ENCODE measurements at places on chromosomes 2 and 18.
A peak's percentile ranks its signal among the peaks of the same experiment; 100 is the strongest.

GRCh38 chr18:55811925-55812324 lies 223.9 kb upstream of the TCF4 start:
- no peak for DNase-seq

GRCh38 chr18:55444536-55444935 lies 143.5 kb downstream of the TCF4 start:
- no peak for DNase-seq

- no peak for DNase-seq
Measured at GRCh38 chr2:52084759-52085158, 1052.8 kb upstream of the NRXN1 start.

DNA sequence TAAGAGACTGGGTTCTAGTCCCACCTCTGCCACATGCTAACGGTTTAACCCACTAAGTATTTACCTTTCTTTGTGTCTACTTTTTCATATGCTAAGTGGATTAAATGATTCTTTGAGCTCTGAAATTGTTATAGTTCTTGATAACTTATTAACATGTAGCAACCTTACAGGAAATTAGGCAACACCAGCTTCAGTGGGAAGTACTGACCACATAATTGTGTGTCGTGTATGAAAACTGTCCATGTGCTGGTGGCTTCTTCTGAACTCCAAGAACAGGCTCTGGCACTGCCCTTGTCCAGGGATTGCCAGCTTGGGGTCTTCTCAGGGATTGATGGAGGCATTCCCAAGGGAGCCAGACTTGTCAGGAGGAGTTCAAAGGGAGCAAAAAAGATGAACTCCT lies 427.7 kb downstream of the TGIF1 start:
- DNase-seq: peak; percentile 15

- DNase-seq: no peak
Measured at GRCh38 chr2:240648650-240649275, 23.5 kb downstream of the GPR35 start.

DNA sequence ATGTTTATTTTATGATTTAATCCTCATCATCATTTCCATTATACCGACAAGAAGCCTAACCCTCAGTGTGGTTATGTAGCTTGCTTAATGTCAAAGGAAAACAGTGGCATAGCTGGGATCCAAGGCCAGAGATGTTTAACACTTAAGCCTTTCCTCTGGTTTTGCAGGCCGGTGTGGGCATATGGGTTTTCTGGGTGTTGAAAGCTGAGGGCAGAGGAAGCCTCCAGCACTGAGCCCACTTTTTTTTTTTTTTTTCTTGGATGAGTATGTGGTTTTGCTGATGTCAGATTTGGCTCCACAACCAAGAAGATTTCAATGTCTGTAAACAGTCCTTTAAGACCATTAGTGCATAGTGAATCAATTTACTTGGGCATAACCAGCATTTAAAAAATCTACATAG lies 41.3 kb downstream of the LHCGR start:
- DNase-seq: no peak

DNA sequence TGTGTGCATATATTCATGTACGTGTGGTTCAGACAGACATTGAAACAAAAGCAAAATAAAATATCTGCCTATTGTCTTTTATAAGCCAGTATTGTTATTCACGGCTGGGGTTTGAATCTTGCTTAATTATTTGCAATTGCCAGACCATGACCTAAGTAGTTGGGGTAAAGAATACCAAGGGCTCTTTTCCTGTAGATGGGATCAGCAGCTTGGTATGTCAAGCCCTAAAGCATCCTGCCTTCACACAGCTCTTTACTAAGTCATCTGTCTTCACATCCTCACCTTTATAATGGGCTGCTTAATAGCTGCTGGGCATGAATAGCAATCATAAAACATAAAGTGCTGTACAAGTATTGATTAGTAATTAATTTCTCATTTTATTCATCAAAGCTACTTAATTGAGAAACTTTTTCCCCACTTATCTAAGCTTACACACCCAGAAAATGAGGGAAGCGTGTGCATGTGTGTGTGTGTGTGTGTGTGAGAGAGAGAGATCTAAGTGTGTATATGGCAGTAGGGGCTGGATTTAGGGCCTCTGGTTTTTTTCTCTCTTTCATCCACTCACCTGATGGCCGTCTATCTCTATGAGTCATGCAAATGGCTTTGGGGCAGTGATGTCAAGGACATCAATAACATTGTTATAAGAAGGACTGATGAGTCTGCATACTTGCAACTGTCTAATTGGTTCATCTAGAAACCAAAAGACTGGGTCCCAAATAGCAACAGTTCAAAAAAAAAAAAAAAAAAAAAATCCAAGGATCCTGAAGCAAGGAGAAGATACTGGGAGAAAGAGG lies 244.1 kb upstream of the TNP1 start:
- DNase-seq: peak; percentile 49

- no peak for DNase-seq
Measured at GRCh38 chr2:67993329-67993728, 69.5 kb downstream of the C1D start.

DNA sequence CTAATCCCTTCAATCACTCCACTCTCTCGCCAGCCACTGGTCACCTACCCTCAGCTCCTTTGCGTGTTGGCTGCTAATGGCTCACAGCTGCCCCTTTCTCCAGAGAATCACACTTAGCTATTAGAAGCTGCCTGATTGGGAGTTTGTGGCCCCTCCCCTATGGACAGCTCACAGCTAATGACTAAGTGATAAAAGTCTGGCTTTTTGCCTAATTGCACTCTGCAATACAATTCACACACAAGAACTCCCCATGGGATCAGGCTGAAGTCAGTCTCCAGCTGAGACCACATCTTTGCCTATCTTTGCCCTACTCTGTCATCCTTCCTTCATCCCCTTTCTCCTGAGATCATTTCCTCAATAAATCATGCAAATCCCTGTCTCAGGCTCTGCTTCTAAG lies 701.9 kb upstream of the RAB6C start:
- no peak for DNase-seq

DNA sequence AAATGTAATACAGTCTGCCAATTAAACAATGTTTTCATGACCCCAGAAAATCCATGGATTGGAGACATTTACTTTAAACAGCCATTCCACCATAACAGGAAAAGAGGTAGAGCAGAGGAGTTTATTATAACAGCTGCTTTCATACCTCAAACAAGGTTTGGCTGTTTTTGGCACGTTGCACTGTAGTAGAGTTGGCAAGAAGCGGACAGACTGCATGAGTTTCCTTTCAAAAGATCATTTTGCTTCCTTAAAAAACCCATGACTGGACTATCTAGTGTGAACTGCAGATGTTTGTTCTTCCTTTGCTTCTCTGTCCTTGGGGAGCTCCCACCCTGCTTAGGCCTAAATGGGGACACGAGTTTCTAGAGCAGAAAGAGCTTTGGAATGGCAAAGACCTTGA lies 108.5 kb upstream of the THOC1 start:
- no peak for DNase-seq

GRCh38 chr2:38375696-38376345 lies 1.3 kb downstream of the ATL2 start:
- no peak for DNase-seq

DNA sequence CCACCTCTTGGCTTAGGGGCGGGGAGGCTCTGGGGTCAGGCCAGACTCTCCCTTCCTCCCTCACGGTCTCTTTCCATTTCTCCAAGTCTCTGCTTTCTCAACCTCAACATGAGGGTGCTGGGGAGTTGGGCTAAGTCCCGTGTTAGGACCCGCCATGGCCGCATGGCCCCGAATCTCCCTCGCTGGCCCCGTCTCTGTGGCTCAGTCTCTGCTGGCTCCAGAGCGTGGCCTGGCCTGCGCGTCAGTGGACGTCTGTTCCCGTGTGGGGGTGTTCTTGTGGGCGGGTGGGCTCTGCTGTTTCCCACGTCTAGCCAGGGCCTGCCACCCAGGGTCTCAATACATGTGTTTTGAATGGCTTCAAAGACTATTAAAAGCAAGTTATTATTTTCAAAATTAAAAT lies 12.4 kb downstream of the ALLC start:
- DNase-seq: no peak

DNA sequence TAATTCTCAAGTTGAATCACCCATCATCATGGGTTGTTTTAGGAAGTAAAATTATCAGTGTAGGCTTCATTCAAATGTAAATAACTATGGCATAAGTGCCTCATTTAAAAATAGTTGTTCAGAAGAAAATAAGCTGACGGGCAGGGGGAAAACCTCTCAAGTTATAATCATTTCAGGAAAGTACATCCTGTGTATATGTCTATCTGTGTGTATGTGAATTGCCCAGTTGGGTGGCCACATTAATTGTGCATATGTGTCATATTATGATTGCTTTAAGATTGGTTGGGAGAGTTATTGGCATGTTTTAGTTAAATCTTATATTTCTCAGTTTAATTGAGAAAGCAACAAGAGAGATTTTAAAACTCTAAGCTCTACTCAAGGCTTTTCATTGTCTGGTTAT lies 282.8 kb upstream of the VWC2L start:
- no peak for DNase-seq

- no peak for DNase-seq
Measured at GRCh38 chr2:188506843-188507242, 215.2 kb downstream of the GULP1 start.

- DNase-seq: no peak
Measured at GRCh38 chr2:28425464-28425835, 32.8 kb downstream of the FOSL2 start.

All from mammary epithelial cell (primary cell).